ENCODE measurements at places on chromosomes 16 and 17.

DNA sequence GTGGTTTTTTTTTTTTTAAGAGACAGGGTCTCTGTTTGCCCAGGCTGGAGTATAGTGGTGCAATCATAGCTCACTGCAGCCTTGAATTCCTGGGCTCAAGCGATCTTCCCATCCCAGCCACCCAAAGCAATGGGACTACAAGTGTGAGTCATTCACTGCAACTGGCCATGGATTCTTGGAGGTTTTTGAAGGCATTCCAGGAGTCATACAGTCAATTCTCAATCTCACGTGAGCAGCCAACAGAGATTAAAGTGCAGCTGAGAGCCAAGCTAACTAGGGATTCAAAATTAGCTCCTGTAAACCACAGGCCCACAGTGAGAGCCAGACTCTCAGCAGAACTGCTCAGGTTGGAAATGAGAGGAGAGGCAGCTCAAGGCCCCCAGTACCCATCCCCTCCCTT lies 30.2 kb downstream of the XPO6 start:
- DNase-seq: peak; percentile 94

DNA sequence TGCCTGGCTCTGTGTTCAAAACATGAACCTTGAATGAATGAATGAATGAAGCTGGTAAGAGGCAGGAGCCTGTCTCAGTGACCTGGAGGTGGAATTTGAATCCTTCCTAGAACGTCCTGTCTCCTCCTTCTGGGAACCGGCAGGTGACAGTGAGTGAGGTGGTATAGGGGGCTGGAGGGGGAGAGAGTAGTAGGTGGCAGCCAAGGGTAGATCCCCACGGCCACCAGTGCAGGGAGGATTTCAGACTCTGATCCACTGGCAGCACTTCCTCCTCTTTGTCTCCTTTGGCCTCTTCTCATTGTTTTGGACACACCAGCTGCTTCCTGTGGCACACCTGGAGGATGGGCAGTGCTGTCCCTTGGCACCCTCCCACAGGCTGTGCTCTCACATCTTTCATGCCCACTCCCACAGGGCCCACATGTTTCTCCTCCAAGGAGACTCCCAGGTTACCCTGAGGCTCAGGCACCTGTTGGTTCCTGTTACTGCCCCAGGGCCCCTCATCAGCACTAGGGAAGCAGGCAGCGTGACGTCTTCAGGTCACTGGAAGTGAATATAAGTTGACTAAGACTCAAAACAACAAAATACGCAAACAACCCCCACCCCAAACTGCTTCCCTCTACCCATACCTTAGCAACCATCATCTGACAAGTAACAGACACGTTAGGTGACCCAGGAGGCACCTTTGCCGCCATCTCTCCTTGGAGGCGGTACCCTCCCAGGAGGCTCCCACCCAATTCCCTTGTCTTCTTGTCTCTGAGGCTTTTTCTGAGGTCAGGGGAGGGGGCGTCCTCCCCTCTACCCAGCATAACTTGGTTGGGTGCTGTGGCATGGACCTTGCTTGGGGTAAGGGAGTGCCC lies 84.6 kb downstream of the N4BP1 start:
- no peak for DNase-seq

DNA sequence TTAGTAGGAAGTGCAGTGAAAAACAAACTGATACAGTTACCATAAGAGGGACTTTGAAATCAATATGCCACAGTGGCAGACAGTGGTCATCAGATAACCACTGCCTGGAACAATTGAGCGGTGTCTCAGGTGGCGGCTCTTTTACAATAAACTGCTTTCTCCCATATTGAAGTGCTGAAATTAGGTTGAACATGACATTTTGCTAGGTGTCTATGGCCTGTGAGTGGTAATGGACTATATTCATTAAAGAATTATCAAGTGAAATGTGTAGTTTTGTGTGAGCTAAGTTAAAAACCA lies 214.7 kb downstream of the RPTOR start:
- DNase-seq: no peak

DNA sequence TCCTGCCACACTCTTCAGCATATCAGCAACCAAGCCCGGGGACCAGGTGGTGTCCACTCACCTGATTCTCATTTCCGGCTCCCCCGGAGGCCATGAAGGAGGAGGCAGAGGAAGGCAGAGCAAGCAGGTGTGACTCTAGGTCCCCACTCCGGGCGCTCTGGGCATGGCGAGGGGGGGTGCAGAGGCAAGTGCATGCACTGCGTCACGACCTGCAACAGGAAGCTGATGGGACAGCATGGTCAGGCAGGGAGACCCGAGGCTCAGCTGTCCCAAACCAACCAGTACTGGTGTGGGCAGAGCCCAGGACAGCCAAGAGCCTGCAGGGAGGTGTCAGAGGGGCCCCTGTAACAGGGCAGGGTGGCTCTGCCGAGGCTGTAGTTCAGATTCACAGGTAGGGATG lies 2.1 kb upstream of the ENGASE start:
- no peak for DNase-seq

DNA sequence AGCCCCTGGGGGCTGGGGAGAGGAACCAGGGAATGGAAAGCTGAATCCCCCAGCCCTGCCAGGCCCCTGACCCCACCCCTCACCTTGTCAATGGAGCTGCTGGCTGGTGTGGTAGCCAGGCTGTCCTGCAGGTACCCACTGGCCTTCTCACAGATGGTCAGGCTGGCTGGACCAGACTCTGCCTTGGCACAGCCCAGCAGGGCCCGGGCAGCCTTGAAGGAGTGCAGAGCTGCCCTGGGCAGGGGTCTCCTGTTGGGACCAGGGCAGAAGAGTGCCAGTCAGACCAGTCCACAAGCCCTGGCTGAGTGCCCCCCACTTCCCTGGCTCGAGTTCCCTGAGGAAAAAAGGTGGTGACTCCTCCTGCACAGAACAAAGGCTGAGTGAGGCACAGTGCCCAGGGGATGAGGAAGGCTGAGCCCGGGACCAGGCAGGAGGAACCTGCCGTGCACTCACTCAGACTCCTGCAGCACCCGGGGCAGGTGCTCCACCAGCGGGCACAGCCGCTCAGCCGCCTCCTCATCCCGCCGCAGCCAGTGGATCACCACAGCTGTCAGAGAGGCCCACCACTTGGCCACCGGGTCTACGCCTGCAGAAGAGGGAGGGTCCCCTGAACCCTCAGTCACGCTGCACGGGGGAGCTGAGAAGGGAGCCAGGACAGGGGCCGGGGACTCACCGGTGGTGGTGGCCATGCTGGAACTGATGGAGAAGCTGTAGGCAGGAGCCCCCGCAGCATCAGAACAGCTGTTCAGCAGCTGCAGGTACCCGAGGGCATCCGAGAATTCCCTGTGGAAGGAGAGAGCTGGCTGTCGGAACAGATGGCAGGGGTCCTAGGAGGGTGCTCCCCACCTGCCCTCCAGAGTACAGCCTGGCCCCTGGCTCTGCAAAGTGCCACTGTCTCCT lies 22.4 kb downstream of the SREBF1 start:
- DNase-seq: no peak

GRCh38 chr16:19105131-19105530 lies 8.6 kb upstream of the ITPRIPL2 start:
- DNase-seq: no peak

DNA sequence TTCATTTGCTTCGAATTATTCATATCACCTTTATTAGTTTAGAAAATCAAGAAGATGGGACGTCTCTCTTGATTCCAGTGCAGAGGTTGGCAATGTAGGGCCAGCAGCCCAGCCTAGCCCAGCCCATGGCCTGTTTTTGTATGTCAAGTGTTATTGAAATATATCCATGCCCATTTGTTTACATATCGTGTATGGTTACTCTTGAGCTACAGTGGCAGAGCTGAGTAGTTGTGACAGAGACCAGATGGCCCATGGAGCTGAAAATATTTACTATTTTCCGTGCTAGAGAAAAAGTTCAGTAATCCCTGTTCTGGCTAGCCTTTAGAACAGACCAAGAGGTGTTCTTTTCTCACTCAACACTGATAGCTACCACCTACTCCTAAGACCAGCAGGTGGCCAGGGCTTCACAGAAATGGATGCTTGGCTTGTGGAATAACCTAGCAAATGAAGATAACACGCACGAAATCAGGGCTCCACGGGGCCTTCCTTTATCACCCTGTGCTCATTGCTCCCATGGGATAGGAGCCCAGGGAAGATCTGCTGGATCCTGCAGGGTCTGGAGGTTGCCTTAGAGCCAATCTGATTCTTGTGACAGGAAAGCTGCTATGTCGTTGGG lies 123.2 kb upstream of the ANKFN1 start:
- DNase-seq: no peak

DNA sequence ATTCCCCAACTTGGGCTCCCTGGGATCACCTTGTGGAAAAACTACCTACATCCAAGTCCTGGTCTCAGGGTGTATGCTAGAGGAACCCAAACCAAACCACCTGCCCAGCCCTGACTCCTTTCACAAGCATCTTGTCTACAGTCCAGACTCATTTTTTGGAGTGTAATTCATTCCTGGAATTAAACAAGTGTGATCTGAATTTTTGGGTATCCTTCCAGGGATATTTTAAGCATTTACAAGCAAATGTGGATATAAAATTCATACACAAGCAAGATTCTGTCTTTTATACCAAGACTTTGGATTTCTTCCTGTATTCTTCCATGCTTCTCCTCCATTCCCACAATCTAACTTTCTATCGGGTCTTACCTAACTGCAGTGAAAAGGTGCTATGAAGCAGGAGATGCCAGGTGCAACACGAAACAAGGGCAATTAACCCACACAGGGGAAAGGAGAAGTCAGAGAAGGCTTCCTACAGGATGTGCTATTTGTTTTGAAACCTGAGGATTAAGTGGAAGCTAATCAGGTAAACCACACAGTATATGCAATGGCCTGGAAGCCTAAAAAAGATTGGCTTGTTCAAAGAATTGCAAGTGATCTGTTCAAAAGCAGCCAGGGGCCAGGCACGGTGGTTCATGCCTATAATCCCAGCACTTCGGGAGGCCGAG lies 417.2 kb upstream of the C16orf82 start:
- no peak for DNase-seq

- DNase-seq: no peak
These were observed 8.3 kb upstream of the PYDC1 start for GRCh38 chr16:31225193-31225592.

DNA sequence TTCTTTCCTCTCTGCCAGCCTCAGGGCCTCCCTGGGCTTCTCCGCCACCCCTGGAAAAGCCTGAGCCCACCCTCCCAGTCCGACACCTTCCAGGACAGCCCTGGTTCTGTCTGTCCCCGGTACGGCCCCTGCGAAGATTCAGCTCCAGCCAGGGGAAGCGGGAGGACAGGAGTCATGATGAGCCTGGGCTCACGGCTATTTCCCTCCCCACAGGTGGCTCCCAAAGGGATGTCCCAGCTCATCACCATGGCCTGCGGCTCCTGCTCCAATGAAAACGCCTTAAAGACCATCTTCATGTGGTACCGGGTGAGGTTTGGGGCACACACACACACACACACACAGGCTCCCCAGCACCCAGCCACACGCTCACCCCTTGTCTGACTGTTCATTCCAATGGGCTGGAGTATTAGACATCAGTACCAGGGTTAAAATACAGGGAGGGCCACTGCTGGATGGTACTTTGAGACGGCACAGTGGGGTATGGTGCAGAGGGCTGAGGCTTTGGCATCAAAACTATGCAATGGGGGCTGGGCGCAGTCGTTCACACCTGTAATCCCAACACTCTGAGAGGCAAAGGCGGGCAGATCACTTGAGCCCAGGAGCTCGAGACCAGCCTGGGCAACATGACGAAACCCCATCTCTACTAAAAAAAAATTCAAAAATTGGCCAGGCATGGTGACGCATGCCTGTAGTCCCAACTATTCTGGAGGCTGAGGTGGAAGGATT lies 32.8 kb downstream of the TMEM186 start:
- no peak for DNase-seq

DNA sequence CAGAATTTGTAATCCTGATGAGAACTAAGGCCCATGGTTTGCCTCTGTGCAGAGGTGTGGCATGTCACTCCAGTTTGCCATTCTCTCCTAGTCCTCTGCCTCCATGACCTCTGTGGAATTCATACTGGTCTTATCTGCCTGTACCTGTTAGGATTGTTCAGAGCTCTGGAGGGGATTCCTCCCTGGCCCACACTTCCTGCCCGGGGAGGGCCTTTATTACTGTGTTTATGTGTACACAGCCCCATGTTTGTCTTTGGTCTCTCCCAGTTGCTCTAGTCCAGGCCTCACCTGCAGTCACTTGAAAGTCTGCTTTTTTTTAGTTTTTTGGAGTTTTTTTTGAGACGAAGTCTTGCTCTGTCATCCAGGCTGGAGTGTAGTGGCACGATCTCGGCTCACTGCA lies 36.4 kb downstream of the RHBDL3 start:
- no peak for DNase-seq

GRCh38 chr16:85918436-85918835 lies 19.5 kb downstream of the IRF8 start:
- no peak for DNase-seq

Data from MCF 10A (cell line).